Aorta (tissue), 5 donors: ENCODE measurements at places on chromosomes 16 and 17. TPM values are rescaled to one million over a fixed set of nuclear protein-coding genes. Genes with fewer than 3 reads are reported as not detected.
A peak's percentile ranks its signal among the peaks of the same experiment; 100 is the strongest.

GRCh38 chr16:14003074-14003570 is 68.0 kb upstream of the MRTFB start:
- H3K27ac ChIP-seq = no peak overlapping the region
- H3K27me3 ChIP-seq = no peaks in the 10 kb centered on the region
- H3K36me3 ChIP-seq = no peaks in the 10 kb centered on the region
- no peaks in the 10 kb centered on the region for H3K4me1 ChIP-seq
- H3K4me3 ChIP-seq = no peak overlapping the region
- DNase-seq = peak; percentile 83

Gene KRT33A
- total RNA-seq = not detected

- no peak overlapping the region for H3K4me3 ChIP-seq
- DNase-seq = no peak
- H3K27me3 ChIP-seq = no peaks in the 10 kb centered on the region
- no peak overlapping the region for H3K27ac ChIP-seq
These were observed 37.1 kb downstream of the MRC2 start for GRCh38 chr17:62664336-62665120.

DNA sequence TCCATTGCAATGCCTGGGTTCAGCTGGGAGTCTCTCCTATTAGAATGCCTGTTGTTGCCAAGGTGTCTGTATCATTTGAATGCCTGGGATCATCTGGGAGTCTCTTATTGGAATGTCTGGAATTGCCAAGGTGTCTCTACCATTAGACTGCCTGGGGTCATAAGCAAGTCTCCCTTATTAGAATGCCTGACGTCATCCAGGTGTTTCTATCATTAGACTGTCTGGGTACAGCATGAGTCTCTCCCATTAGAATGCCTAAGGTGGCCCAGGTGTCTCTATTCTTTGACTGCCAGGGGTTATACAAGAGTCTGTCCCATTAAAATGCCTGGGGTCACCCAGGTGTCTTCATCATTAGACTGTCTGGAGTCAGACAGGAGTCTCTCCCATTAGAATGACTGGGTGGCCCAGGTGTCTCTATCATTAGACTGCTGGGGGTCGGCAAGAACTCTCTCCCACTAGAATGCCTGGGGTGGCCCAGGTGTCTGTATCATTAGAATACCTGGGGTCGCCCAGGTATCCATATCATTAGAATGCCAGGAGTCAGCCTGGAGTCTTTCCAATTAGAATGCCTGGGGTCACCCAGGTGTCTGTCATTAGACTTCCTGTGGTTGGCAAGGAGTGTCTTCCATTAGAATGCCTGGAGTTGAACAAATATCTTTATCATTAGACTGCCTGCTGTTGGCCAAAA is 2274.0 kb downstream of the TP53TG3F start:
- no peaks in the 10 kb centered on the region for H3K36me3 ChIP-seq
- no peaks in the 10 kb centered on the region for H3K4me1 ChIP-seq
- no peaks in the 10 kb centered on the region for H3K27me3 ChIP-seq
- no peak overlapping the region for H3K4me3 ChIP-seq

Gene CCT6B
- 2.4 TPM for total RNA-seq

GRCh38 chr16:57815987-57816745 is 13.9 kb upstream of the KIFC3 start:
- no peaks in the 10 kb centered on the region for H3K36me3 ChIP-seq
- peak; percentile 97 for DNase-seq
- H3K4me1 ChIP-seq = no peaks in the 10 kb centered on the region
- no peak overlapping the region for H3K4me3 ChIP-seq
- peak overlapping the region; percentile 90 for H3K27ac ChIP-seq

DNA sequence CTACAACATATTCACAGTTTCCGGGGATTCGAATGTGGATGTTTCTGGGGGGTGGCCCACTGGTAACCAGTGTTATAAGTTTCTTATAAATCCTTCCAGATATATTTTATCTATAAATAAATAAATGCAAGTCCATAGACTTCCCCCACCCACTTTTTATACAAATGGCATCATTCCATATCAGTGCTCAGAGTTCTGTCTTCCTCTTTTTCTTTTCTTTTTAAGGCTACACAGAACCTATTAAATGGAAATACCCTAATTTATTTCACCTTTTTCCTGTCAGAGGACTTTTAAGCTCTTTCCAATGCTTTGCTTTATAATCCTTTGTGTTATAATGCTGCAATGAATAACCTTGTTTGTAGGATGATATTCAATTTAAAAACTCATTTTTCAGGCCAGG is 3.8 kb downstream of the LGALS9 start:
- H3K4me3 ChIP-seq = no peak overlapping the region
- no peak for DNase-seq
- H3K36me3 ChIP-seq = no peaks in the 10 kb centered on the region
- H3K4me1 ChIP-seq = no peaks in the 10 kb centered on the region
- H3K27ac ChIP-seq = no peak overlapping the region

Gene KRT13
- total RNA-seq = not detected

GRCh38 chr16:55502801-55503366 is 6.0 kb upstream of the LPCAT2 start:
- no peaks in the 10 kb centered on the region for H3K4me1 ChIP-seq
- no peaks in the 10 kb centered on the region for H3K27me3 ChIP-seq
- DNase-seq = peak; percentile 88
- no peak overlapping the region for H3K4me3 ChIP-seq
- peaks cover 4% of the 10 kb centered on the region for H3K36me3 ChIP-seq

- peaks cover 5% of the 10 kb centered on the region for H3K36me3 ChIP-seq
- H3K4me1 ChIP-seq = no peaks in the 10 kb centered on the region
- no peak overlapping the region for H3K4me3 ChIP-seq
- no peaks in the 10 kb centered on the region for H3K27me3 ChIP-seq
These were observed 99.9 kb downstream of the CDK5R1 start for GRCh38 chr17:32586666-32587065.

DNA sequence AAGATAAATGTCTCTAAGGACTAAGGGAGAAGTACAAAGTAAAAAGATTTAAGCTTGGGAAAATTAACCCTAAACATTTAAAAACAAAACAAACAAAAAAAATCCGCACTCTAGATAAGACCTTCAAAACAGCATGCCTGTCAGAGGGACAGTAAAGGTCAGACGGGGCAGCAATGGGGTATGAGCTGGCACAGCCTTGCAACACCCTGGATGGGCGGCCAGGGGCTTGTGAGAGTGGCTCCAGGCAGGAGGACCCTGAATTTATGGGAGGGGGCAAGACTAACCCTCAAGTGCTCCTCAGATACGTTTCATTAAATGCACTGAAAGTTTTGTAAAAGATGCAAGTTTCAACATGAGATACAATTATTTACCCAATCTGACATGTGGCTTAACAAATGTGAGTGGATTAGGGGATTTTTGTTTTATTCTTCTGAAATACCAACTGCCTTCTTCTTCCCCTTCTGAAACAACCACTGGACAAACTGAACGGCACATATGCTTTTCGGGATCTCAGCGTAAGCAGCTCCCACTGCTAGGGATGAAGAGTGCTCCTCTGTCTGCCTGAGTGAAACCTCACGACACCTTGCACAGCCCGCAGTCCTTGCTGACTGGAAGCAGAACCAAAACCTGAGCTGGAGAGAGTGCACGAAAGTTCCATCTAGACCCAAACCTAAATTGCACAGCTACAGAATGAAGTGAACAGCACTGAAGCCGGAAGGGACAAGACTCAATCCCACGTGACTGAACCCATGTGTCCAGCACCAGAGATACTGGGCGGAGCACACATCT is 128.4 kb downstream of the ANKRD11 start:
- H3K4me1 ChIP-seq = no peaks in the 10 kb centered on the region
- no peak overlapping the region for H3K27ac ChIP-seq
- H3K4me3 ChIP-seq = no peak overlapping the region
- H3K27me3 ChIP-seq = no peaks in the 10 kb centered on the region

DNA sequence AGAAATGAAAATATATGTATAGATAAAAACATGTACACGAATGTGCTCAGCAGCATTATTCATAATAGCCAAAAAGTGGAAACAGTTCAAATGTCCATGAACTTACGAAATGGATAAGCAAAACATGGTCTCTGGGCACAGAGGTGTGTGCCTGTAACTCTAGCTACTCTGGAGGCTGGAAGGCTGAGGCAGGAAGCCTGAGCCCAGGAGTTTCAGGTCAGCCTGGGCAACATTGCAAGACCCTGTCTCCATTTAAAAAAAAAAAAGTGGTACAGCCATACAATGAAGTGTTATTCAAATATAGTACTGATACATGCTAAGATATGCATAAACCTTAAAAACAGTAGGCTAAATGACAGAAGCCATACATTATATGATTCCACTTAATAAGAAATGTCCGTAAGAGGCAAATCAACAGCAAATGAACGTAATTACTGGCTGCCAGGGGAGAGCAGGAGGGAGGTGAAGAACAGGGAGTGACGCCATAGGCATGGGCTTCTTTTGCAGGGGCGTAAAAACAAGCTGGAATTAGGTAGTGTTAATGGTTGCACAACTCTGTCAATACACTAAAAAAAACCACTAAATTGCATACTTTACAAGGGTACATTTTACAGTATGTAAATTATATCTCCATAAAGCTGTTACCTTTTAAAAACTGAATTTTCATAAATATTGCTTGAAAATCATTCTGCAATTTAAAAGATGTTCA is 87.2 kb upstream of the PLEKHM1 start:
- H3K4me1 ChIP-seq = peaks cover 3% of the 10 kb centered on the region
- no peak overlapping the region for H3K27ac ChIP-seq

DNA sequence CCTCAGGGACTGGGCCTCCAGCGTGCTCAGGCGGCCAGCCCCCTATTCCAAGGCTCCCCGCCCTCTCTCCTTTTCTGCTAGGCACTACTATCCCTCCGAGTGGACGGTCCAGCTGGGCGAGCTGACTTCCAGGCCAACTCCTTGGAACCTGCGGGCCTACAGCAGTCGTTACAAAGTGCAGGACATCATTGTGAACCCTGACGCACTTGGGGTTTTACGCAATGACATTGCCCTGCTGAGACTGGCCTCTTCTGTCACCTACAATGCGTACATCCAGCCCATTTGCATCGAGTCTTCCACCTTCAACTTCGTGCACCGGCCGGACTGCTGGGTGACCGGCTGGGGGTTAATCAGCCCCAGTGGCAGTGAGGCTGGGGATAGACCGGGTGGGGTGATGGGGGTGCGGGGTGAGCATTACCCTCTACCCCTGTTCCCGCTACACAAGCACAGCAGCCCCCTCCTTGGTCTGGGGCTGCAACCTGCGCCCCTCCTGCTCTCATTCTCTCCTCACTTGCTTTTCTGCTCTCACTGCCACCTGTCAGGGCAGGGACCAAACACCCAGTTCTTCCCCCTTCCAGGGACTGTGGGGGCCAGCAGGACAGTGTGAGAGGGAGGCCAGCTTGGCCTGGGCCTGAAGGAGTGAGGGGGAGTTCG is 1.1 kb downstream of the PRSS41 start:
- peak; percentile 27 for DNase-seq
- H3K36me3 ChIP-seq = no peaks in the 10 kb centered on the region
- no peaks in the 10 kb centered on the region for H3K4me1 ChIP-seq
- H3K27ac ChIP-seq = no peak overlapping the region

Gene EVPL
- total RNA-seq = 0.16 TPM

Gene GINS2
- 0.60 TPM for total RNA-seq

Gene KRT24
- not detected for total RNA-seq

Gene RABEP1
- 47.5 TPM for total RNA-seq

GRCh38 chr17:82497483-82498405 is 21.8 kb upstream of the FOXK2 start:
- peak; percentile 62 for DNase-seq
- no peaks in the 10 kb centered on the region for H3K4me1 ChIP-seq
- H3K36me3 ChIP-seq = no peaks in the 10 kb centered on the region
- H3K27ac ChIP-seq = no peak overlapping the region

DNA sequence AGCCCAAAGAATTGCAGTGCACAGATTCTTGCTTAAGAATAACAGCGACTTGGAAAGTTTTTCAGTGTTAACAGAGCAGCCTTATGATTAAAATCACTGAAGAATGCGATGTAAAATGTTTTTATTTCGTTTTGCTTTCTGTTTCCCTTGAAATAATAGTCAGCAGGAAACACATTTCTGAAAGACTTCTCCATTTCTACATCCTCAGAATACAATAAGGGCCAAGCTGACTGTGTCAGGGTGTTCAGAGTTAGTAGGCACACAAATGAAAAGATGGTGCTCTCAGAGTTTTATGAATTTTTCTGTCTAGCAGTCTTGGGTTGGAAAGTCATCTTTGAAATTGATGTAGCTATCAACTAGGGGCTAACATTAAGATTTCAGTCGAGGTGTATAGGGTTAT is 582.9 kb upstream of the RBFOX1 start:
- no peaks in the 10 kb centered on the region for H3K4me1 ChIP-seq
- no peaks in the 10 kb centered on the region for H3K27me3 ChIP-seq

Gene METTL26
- 45.2 TPM for total RNA-seq

Gene KRTAP2-2
- total RNA-seq = not detected

DNA sequence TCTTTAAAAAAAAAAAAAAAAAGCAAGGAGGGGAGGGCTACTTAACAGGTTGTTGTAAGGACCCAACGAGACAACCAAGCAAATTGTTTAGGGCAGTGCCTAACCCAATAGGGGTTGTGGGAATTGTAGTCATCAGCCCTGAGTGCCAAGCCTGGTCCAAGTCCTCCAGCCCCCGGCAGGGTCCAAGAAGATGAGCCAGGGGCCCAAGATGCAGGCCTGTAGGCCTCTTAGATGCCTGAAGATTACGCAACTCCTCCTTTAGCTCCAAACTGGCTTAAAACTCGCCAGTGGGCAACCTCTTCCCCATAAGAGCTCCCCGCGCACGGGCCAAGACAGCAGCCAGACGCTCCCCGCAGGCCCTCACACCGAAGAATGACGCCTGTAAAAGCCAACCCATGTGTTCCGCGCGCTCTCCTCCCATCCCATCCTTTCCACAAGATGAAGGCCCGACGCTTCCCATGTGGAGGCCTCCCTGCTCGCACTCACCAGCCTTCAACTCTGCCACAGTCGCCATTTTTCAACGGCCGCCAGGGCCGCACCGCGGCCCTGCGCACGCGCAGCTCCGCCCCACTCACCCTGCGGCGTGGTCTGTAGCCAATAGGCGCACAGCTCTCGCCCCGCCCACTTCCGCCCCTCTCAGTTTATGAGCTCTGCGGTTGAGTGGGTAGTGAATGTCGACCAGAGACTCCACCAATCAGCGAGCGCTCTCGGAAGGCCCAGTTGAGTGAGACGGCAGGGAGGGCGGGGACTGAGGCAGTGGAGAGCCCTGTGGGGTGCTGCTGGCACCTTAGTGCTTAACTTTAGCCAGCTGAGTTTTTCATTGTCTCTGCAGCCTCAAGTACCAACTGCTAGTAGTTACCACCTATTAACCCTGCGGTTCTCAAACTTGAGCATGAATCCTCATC is at the start of gene CEP20:
CEP20 (minus strand) TSS at position 532 of the 905 bp plus-strand sequence; CDS start at position 514, 18 bp downstream.
- DNase-seq = peak; percentile 100
- H3K4me3 ChIP-seq = peak within 1 kb of the TSS; percentile 70
- peak within 1 kb of the TSS; percentile 94 for H3K27ac ChIP-seq
- peaks cover 2% of the 10 kb centered on the region for H3K4me1 ChIP-seq

Gene SYCE1L
- 1.8 TPM for total RNA-seq
